ENCODE measurements at places on chromosomes 3 and 15.

GRCh38 chr3:145698749-145699148, 462.2 kb downstream of the PLOD2 start:
- DNase-seq = no peak

DNA sequence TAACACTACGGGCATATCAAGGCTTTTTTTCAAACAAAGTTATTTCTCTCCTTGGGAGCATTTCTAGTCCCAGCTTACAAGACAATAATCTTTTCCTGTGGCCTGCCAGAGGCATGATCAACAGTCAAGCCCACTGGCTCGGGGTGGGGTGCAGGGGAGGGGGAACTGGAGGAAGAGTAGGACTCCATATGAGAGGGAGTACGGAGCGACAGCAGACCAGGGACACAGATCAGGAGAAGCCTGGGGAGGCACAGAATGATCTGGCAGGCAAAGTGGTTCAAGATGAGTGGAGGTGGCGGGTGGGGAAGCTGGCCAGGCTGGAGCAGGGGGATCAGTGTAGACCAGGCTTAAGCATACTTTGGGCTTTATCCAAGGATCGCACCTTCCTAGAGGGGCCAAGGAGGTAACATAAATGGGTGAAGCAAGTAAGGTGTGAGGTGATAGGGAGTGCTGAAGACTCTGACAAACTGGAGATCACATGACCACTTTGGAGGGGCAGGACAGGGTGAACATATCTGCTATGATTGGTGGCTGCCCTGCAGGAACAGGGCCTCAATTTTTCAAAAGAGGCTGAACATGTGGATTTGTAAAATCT, 37.4 kb downstream of the KLF15 start:
- DNase-seq = no peak

GRCh38 chr3:37137516-37137915, 36.9 kb downstream of the LRRFIP2 start:
- no peak for DNase-seq

DNA sequence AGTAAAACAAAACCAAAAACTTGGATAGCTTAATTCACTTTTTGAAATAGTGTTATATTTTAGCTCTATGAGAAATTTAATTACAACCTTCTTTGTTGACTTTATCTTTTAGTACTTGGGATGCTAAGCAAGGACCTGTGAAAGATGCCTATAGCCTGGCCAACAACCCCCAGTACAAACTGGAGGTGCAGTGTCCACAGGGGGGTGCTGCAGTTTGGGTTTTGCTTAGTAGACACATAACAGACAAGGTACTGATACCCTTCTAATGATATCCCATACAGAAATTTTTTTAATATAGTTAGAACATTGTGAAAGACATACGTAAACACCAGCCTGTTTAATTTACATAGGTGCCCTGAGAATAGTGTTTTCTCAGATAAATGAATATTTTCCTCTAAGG, 35.3 kb downstream of the CAPN7 start:
- peak; percentile 53 for DNase-seq

DNA sequence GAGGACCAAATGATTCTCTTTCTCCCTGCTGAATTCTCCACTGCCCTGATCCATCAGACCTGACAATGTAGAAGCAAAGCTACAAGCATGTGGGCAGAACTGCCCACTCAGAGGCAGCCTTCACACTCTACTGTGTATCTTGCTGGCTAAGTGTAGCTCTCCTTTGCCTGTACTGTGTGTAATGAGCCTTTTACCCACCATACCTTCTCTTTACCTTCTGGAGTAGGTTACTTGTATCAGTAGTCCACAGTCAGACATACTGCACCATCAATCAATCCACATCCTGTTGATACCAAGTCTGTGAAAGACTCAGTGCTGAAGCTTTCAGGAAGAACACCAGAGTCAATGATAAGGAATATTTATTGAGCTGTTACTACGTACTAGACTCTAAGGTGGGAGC, 440.7 kb upstream of the ARHGEF26 start:
- no peak for DNase-seq

DNA sequence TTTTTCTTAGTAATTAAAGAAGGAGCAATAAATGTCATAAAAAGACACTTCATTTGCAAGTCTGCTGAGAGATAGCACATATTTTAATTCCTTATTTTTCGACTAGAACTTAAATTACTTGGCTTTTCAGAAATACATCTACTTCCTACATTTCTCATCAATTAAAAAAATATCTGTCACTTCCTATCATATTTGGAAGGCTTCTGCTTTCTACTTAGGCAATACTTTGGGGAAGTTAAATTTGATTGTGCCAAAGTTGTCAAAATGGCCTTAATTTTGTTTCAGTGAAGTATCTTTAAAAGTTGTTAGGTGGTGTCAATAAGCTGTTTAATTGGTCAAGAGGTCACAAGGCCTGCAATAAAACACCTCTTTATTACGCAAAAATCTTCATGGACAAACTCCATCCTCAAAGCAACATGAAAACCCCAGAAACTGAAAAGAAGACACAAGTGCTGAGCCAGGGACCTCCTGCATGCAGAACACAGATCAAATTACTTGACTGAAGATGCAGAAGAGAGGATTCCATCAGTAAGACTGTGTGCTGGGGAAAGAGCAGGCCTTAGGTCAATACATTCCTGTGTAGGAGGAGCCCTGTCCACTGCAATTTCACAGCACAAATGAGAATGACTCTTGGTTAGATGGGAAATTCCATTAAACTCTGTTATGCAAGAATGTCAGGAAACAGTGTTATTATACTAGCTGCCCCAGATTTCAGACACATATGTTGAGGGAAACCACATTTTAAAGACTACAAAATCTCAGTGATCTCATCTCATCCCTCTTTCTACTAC, 48.0 kb upstream of the FSTL1 start:
- DNase-seq = peak; percentile 61

DNA sequence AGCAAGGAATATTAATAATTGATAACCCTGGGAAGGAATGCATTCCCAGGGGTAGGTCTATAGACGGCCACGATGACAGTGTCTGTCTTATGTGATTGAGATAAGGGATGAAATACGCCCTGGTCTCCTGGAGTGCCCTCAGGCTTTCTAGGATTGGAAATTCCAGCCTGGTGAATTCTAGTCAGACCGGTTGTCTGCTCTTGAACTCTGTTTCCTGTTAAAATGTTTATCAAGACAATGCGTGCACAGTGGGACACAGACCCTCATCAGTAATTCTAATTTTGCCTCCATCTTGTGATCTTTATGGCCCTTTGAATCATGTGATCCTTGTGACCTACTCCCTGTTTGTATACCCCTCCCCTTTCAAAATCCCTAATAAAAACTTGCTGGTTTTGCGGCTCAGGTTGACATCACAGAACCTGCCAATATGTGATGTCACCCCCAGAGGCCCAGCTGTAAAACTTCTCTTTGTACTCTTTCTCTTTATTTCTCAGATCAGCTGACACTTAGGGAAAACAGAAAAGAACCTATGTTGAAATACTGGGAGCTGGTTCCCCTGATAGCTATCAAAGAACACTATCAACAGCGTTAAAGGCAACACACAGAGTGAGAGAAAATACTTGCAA, 183.3 kb downstream of the PDE8A start:
- peak; percentile 51 for DNase-seq

DNA sequence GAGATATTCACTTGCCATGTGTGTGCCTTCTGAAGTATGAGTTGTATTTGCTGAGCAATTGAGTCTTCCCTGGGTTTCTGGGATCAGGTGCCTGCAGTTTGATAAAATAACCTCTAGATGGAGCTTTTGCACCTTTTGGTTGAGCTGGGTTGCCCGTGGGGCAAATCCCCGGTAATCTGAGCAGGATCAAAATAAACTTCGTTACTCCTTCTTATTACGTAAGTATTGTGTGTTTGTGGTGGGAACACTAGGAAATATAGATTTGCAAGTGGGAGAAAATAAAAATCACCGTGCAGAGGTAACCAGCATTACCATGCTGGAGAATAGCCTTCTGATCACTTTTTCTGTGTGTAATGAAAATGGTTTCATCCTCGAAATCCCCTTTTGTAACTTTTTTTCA, 277.4 kb upstream of the NR2E3 start:
- peak; percentile 10 for DNase-seq

GRCh38 chr15:79311901-79312553, 1.1 kb downstream of the TMED3 start:
- DNase-seq = no peak

DNA sequence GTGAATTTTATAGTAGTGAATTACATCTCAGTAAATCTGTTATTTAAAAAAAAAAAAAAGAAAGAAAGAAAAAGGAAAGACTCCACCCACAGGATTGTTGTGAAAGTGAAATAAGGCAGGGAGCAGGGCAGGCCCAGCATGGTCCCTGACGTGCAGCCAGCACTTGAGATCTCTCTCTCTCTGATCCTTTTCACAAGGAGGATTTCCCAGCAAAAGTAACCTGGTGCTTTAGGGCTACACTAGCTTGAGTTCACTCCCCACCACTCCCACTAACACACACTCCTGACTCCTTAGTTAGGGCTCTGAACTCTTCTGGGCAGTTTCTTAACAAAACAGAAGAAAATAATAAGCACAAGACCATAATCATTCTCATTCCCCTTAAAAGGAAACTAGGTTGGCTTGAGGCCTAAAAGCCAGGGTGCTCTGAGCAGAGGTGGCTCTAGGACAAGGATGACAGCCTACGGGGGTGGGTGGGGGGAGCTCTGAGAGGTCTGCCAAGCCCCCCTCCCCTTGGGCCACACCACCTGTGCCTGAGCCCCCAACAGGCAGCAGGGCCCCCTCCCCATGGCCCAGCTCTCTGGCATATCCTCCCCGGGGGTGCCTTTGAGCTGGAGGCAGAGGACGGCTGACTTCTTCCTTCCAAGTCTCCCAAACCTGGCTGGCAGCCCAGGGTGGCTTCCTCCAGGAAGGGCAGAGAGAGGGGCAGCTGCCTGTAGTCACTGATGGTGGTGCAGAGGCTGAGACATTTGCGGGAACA, 856 bp downstream of the TMEM40 start:
- DNase-seq = no peak

GRCh38 chr3:130772129-130772528, 25.5 kb upstream of the PIK3R4 start:
- no peak for DNase-seq

DNA sequence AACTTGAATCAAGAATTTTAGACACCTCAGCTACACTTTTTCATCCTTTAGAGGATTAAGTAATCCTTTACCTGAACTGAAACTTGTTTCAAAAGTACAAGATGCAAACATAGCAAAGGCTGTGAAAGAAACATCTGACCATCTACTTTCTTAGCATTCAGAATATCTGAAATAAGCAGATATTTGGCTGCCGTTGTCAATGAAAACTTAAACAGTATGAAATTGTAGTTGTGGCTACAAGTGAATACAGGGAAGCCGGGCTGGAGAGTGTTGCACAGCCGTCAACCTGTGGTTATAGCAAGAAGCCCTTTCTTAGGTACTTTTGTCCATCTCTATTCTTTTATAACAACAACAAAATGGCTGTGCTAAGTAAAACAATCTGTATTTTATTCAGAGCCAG, 6.9 kb upstream of the CX3CR1 start:
- DNase-seq = no peak

- DNase-seq = no peak
Measured at GRCh38 chr3:89246326-89246725, 138.9 kb downstream of the EPHA3 start.

DNA sequence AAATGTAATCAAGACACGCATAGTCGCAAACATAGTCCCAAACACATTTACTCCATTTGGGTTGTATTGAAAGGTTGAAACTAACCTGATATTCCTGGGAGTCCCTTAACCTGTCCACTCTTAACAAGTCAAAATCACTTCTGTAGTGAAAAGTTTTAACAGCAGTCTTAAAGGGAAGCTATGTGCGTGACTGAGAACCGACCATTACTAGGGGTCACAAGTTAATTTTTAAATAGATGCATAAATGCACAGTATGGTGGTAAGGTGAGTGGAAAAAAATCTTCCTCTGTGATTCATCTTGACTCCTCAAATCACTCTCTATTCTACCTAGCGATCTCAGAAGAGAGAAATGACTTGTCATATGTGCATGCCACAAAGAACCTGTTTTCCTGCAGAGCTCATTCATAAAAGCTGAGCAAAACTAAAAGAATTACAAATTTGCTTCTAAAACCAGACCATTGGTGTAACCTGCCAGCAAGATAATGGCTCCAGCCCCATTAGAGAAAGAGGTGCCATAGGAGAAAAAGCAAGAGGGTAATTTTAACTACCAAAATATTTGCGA, 4.8 kb downstream of the GPR15 start:
- DNase-seq = no peak

GRCh38 chr3:172601066-172601832, 78.0 kb upstream of the TNFSF10 start:
- no peak for DNase-seq

DNA sequence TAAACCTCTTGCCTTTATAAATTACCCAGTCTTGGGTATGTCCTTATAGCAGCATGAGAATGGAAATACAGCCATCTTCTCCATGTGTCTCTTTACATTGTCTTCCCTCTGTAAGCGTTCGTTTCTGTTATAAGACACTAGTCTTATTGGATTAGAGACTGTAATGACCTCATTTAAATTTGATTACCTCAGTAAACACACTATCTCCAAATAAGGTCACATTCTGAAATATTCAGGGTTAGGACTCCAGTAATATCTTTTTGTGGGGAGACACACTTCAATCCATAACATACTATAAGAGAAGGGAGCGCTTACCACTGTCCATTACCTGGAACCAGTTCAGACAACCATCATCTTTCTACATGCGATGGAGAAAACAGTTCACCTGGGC, 34.3 kb upstream of the CD47 start:
- no peak for DNase-seq

DNA sequence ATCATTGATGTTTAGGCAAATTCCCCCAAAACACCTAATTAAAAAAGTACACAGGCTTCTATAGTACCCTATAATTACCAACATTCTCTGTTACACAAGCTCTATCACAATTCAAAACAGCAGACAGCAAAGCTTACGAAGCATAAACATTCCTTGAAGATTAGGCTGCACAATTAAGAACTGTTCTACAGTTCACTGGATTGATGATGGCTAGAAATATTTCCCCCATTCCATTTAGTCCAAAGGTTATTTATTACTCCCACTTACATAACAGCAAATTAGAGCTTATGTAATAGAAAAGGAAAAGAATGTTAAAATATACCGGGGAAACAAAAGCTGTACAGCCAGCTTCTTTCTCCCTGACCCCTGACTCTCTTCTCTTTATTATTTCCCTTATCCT, 49.3 kb downstream of the UACA start:
- peak; percentile 32 for DNase-seq

DNA sequence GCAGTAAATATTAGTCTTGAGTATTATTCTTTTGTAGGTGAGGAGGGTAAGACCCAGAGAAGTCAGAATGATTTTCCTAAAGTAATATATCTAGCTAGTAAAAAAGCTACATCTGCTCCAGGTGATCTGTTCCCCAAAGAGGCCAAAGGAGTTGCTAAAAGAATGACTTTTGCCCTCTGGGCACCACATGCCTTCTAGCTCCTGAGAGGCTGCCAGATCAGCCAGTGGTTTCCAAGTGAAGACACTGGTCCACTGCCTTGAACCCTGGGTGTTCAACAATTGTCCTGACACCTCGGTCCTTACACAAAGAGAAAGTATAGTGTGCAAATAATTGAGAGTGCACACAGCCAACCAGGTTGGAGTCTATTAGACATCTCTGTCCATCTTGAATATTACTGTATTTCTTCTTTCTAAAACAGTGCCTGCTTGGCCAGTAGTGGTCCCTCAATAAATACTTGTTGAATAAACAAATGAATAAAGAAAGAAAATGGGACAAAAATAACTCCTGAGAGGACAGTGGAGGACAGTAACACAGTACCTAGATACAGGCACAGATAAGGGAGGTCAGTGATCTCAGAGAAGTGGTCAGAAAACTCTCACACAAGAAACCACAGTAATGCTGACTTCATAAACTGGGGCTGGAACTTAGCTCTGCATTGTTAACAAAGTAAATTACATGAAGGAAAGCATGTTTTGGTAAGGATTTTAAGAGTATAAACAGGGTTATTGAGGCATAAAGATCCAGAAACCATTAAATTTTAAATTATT, 56.6 kb upstream of the CSTA start:
- no peak for DNase-seq
